ENCODE measurements at places on chromosomes 5 and 9.

- DNase-seq = no peak
Measured at GRCh38 chr5:167812871-167813270, 478.6 kb upstream of the WWC1 start.

DNA sequence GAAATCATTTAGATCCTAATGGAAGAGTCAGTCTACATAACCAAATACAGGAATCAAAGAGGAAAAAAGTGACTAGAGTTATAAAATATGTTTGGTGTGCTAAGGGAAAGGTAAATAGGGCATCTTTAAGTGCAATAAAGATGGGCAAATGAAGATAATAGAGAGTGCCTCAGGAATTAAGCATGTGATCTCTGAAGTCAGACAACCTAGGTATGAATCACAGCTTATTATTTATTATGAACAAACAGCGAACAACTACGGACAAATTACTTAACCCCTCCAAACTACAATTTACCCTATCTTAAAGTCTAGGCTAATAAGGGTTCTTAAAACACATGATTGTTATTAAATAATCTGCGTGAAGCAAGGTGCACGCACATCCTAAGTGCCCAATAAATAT is 910.2 kb upstream of the DMAC1 start:
- no peak for DNase-seq

GRCh38 chr5:144015961-144016360 is 154.5 kb downstream of the YIPF5 start:
- no peak for DNase-seq

DNA sequence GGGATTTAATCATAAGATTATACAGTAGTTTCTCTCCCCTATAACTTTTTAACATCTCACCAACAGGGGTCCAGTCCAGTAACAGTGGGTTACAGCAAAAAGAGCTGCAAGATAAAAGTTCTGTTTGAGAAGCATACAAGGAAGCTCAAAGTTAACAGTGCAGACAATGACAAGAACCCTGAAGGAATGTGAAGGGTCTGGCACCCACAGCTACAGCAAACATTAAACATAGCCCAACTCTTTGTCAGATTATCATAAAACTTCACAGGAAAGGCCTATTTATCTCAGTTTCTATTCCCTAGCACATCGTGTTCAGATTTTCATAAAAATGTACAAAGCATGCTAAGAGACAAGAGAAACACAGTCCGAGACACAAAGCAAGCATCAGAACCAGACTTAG is 309.4 kb downstream of the DIRAS2 start:
- DNase-seq = no peak

DNA sequence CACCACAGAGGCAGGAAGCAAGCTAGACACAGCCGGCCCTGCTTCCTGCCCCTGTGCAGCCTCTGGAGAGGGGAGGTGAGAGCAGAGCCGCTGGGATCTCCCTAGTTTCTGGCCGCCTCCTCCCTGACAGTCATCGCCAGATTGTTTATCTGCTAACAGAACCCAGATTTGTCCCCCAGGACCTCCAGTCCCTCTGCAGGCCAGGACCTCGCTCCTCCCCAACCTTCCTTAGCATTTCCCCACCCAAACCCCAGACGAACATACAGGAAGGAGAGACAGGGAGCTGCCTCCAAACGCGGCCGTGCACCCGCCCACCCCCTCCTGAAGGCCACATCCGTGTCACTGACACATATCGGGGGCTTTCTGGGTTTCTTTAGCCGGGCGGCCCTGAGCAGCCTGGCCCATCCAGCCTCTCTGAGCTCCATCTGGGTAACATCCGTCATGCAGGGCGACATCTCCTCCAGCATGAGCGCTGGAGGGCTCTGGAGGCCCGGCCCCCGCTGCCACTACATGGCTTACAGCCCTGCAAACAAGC is 47.5 kb downstream of the DBH start:
- no peak for DNase-seq

- DNase-seq = no peak
Measured at GRCh38 chr5:55324006-55324405, 16.2 kb downstream of the MTREX start.

- no peak for DNase-seq
Measured at GRCh38 chr9:126051446-126052130, 275.0 kb upstream of the MVB12B start.

GRCh38 chr5:43096916-43097315 is 23.8 kb upstream of the ZNF131 start:
- no peak for DNase-seq

DNA sequence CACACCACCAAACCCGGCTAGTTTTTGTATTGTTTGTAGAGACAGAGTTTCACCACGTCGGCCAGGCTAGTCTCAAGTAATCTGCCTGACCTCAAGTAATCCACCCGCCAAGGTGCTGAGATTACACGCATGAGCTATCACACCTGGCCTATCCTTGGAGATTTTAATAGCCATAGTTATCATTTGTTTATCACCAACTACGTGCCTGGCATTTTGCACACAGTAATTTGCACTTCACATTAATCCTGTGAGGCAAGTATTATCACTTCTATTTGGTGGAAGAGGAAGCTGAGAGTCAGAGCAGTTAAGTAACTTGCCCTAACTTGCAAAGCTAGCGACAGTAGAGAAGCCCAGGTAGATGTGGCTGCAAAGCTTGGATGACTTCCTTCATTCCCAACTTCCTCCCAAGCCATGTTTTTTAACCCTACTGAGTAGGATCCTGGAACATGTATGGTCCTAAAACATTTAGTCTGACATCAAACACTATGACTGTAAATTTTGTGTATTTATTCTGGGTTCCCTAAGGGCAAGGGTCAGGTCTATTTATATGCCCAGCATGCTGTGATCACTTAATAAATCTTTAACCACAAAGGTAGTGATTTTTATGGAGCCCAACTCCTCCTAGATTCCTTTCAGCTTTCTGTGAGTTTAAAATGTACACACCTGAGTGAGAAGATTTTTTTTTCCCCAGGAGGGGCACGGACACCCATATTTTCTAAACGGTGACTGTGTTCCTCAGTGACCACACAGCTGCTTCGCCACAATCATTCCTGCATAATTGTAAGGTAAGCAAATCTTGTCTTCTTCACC is 100.2 kb upstream of the RAI14 start:
- no peak for DNase-seq

DNA sequence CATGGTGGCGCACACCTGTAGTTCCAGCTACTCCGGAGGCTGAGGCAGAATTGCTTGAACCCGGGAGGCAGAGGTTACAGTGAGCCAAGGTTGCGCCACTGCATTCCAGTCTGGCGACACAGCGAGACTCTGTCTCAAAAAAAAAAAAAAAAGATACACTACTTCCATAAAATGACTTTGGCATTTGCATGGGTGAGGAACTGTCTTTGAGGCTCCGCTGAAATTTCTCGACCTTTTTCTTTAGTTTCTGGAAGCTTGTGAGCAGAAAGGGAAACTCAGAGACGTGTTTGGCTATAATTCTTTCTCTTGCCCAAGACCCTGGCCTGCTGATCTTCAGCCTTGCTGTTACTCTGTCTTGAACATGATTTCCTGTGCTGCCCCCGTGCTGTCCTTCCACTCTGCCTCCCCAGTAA is 37.3 kb downstream of the SPIN1 start:
- DNase-seq = peak; percentile 12

- peak; percentile 89 for DNase-seq
Measured at GRCh38 chr9:113682297-113682771, 193.8 kb upstream of the ZNF618 start.

DNA sequence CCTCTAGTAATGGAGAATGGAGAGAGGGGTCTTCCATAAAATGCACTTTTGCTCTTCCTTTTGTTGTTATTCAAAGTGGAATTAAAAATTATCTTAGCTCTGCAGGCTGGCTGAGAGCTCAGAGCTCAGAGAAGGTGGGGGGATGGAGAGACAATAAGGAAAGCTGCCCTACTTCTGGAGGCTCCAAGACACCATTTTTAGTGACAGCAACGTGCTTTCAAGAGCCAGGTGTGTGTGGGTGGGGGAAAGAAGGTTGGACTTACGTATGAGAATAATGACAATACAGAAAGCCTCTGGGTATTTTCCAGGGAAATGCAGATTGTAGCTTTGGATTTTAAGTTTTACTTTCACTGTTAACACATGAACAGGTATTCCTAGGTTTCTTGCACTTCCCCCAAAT is 173.9 kb downstream of the TRPM3 start:
- no peak for DNase-seq

- no peak for DNase-seq
Measured at GRCh38 chr5:18749763-18750162, 1115.5 kb downstream of the TAF11L14 start.

DNA sequence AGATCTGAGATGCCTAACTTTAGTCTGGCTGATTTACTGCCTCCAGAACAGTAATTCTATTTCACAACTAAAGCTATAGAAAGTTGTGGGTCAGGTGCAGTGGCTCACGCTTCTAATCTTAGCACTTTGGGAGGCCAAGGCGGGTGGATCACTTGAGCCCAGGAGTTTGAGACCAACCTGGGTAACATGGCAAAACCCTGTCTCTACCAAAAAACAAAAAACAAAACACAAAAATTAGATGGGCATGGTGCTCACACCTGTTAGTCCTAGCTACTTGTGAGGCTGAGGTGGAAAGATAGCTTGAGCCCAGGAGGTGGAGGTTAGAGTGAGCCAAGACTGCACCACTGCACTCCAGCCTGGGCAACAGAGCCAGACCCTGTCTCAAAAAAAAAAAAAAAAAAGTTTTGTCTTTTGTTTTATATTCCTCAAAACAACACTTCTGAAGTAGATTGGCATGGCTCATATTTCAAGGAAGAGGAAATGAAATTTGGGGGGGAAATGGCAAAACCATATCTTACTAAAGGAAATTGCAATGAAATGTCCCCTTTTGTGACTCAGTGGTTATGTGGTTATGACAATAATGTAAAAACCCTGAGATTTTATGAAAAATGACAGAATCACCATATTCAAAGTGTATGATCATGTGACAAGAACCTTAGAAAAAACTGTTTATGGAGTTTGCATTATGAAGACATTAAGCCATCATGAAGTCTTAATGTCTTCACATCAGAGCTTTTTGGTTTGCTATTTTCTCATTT is 16.2 kb downstream of the FNBP1 start:
- no peak for DNase-seq

DNA sequence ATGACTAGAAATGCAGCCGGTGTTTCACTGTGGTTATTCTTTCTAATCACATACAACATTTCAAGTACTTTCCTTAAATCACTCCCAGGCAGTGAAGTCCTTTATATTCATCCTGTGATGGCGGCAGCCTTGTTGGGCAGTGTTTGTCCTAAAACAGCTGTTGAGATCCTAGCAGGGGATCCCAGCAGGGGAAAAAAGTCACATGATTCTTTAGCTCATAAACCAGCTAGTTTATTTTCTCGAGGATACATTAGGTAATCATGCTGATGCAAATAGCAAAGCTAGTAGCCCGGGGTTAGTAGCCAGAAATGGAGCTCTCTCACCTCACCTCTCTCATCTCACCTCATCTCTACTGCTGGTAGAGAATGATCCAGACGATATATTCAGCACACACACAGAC is 70.5 kb downstream of the FOXD1 start:
- DNase-seq = no peak

DNA sequence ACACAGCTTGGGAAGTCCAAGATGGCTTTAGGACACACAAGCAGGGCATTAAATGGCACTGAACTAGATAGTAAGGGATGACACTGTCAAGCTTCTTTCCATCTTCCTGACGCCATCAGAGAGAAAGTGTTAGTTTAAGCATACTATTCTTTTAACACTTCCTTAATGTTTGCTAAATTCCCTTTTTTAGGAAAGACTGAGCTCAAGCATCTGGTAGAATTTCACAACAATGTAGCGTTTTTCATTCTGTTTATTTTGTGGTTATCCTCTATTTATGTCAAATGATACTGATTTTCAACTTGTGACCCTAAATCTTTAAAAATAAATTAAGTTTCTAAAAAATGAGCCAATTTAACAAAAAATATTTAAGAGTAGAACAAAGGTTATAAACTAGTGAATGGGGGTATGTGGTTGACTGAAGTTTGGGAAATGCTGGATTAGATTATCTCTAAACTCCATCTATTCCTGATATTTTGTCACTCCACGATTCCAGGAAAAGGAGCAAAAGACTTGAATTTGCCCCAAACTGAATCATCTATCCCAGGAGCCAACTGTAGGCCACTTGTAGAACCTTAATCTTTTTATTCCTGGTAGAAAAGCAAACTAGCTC is 147.4 kb upstream of the KLF9 start:
- no peak for DNase-seq

GRCh38 chr9:109560470-109561132 is 62.5 kb upstream of the PTPN3 start:
- peak; percentile 10 for DNase-seq

GRCh38 chr9:114000671-114001409 is 77.3 kb downstream of the AMBP start:
- no peak for DNase-seq

DNA sequence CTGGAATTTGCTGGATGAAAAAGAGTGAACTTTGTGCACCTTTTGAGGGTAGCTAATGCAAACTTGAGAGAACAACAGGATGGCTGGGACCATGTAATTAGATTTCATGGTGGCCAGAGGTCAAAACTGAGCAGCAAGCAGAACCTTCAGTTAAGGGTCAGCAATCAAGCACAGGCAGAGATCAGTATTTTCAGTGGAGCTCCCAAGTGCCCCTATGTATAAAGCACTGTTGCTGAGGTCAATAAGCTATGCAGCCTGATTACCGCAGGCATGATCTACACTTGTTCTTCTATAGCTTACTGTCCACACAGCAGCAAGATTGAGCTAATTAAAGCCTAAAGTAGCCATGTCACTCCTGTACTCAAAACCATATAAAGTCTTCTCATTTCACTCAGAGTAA is 62.1 kb upstream of the TMC1 start:
- no peak for DNase-seq

DNA sequence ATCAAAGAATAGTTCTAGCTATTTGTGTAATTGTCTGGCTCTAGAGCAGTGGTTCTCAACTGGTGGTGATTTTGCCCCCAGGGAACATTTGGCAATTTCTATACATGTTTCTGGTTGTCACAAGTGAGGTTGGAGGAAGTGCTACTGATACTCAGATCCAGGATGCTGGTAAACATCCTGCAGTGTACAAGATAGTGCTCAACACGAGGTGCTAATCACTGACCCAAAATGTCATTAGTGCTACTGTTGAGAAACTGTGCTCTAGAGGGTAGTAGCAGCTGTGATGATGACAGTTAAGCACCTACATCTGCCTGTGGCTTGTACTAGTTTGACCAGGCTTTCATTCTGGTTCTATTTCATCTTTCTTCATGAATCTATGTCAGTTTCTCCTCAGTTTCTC is 22.1 kb downstream of the LRRC19 start:
- no peak for DNase-seq

GRCh38 chr9:13878241-13878711 is 435.7 kb downstream of the NFIB start:
- DNase-seq = no peak

- DNase-seq = no peak
Measured at GRCh38 chr5:83745816-83746215, 25.2 kb upstream of the HAPLN1 start.

- peak; percentile 55 for DNase-seq
Measured at GRCh38 chr9:107067739-107068416, 204.9 kb downstream of the ZNF462 start.

- DNase-seq = no peak
Measured at GRCh38 chr5:174229514-174230370, 184.2 kb downstream of the NSG2 start.

- DNase-seq = no peak
Measured at GRCh38 chr9:122900791-122901190, 4.4 kb downstream of the RC3H2 start.
